RKO (cell line): ENCODE measurements at places on chromosomes 2 and 18.

GRCh38 chr18:75635096-75635495 lies 207.6 kb upstream of the SMIM21 start:
- no peak for DNase-seq

DNA sequence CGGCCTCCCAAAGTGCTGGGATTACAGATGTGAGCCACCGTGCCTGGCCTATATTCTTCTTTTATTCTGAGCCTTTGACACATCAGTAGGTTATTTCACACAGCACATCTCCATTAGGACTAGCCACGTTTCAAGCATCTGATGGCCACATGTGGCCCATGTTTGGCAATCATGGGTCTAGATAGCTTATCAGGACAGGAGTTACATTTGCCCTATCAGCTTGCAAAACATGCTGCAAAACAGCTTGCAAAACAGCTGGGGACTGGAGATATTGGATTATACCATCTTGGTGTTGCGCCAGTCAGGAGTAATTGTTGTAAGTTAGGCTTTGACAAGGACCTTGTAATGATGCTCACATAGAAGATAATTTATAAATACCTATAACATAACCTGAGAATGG lies 94.9 kb downstream of the GBX2 start:
- no peak for DNase-seq

DNA sequence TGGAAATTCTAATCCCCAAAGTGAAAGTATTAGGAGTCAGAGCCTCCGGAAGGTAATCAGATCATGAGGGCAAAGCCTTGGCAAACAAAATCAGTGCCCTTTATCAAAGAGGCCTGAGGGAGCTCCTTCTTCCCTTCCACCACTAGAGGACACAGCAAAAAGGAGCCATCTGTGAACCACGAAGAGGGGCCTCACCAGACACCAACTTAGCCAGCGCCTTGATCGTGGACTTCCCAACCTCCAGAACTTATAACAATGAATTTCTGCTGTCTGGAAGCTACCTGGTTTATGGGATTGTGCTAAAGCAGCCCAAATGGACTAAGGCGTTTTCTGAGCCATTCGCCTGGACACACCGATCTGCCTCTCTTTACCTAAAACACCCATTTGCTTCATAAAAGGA lies 133.1 kb downstream of the EIPR1 start:
- no peak for DNase-seq

DNA sequence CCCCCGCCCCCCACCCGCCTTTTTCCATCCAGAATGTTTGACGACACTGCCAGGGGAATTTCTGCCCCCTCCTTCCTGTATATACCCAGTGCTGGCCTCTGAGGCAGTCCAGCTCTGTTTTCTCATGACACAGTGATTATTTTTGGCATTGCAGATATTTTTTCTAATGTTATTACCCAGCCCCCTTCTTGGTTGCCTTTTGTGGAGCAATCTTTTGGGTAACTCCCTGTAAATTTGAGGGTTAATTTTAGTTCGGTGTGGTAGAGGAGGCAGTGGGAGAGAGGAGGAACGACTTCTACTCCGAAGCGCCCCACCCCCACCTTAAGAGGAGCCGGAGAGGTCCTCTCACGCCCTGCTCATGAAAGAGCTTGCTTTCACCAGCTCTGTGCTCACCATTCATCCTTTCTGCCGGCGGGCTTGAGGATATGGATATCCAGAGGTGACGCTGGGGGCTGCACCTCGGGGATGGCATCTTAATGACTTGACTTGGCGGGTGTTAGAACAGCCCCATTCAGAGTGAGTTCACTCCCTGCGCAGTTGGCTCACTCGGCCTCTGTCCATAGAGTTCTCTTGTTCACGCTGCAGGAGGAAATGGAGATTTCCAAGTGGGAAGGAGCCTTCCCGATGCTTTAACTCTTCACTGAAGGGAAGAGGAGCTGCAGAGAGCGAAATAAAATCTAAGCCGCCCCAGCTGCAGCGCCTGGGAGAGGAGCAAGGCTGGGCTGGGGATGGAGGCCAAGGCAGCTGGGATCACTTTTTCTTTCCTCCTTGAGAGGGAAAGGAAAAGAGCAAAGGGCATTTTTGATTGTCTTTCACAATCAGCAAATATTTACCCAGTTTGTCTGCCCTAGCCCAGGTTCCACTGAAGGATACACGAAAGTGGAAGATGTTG lies 38.4 kb downstream of the EPAS1 start:
- DNase-seq = no peak

DNA sequence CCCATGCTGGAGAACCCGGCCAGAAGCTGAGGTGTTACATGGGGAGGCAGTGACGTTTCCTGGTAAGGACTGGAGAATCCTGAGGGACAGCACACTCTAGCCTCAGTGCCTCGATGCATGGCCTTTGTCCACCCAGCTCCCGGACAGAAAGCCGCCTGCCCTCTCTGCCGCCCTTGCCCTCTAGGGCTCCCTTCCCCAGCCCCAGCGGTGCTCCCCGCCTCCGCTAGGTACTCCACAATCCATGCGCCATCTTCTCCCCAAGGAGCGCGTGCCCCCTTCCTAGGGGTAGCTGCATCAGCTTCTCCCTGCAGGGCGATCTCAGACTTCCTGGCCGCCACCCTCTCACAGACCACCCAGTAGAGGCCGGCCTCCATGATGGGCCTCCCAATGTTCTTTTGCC lies 251.6 kb downstream of the TWIST2 start:
- no peak for DNase-seq

DNA sequence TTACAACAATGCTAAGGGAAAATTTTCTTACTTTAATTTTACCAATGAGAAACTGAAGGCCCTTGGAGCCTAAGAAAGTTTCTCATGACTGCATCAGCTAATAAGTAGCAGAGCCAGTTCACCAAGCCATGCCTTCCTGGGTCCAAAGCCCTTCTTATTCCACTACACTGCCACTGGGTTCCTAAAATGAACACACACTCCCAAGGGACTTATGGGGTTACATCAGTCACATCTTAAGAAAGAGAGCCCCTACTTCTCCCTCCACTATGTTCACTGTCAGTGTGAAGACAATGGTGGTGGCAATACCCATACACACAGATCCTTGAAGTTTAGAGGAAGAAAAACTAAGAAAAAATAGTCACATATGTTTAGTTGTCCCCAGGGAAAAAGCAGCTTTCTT lies 20.6 kb downstream of the MBD2 start:
- DNase-seq = no peak

DNA sequence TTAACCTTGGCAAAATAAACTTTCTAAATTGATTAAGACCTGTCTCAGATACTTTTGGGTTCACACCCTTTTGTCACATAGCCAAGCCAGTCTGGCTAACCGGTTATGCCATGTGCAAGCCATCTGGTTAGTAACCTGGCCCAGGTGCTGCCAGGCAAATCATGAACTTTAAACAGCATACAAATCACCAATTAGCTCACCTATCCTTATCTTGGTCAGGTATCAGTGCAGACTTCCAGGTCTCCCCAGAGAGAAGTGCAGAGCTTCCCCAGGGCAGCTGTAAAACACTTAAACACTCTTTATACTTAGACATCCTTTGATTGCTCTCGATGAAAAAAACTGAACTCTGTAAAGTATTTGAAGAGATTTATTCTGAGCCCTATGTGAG lies 14.9 kb upstream of the MC5R start:
- DNase-seq = no peak

GRCh38 chr18:8561123-8561910 lies 47.9 kb upstream of the RAB12 start:
- DNase-seq = no peak

DNA sequence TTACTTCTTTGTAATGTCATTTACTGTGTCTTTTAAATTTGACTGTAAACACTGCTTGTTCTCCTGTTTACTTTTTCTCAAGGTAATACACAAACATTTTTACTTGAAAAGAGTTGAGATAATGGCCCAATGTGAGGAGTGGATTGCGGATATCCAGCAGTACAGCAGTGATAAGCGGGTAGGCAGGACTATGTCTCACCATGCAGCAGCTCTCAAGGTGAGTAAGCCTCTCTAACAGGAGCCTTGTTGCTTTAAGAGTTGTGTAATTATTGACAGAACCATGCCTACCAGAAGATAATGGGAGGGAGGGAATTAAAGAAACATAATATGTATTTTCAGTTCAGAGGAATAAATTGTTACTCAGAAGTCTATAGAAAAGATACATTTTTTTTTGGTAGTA lies 16.5 kb upstream of the TTC27 start:
- no peak for DNase-seq

DNA sequence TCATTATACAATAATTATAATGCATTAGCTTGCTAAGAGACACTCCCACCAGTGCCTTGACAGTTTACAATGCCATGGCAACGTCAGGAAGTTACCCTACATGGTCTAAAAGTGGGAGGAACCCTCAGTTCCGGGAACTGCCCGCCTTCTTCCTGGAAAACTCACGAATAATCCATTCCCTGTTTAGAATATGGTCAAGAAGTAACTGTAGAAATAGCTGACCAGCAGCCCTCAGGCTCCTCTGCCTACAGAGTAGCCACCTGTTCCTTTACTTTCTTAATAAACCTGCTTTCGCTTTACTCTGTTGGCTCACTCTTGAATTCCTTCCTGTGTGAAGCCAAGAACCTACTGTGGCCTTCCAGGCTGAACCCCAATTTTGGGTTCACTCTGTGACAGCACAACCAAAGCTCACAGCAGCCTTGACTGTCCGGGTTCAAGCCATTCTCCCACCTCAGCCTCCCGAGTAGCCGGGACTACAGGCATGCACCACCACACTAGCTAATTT lies 20.0 kb upstream of the PTPN2 start:
- no peak for DNase-seq

- DNase-seq = no peak
Measured at GRCh38 chr2:38496927-38497669, 105.6 kb downstream of the HNRNPLL start.

DNA sequence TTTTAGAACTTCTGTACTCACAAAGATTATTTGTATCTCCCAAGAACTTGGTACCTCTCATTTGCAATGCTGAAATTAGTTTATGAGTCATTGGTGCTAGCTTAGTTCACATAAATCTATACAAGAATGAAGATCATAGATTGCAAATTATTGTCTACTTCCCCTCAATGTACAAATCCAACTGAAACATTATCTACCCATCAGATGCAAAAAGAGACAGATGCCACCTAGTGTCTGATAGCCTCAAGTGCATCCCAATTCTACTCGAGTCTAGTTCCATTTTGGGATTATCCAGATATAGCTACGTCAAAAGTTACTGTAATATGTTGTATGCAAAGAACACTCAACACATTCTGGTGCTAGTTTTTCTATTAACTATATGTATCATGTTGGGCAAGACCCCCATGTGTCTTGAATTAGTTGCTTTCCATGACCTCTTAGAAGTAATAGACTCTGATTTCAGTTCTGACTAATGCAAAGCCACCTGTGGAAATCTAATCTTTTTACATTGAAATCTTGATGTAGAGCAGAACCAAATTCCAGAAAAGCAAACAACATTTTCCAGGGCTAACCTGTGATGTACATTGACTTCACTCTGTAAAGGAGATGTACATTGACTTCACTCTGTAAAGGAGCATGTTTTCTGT lies 210.0 kb downstream of the RBM43 start:
- peak; percentile 56 for DNase-seq

- DNase-seq = no peak
Measured at GRCh38 chr2:223731503-223731902, 105.9 kb downstream of the AP1S3 start.

- DNase-seq = no peak
Measured at GRCh38 chr2:236711440-236711839, 141.8 kb downstream of the ACKR3 start.

- DNase-seq = no peak
Measured at GRCh38 chr2:98476192-98476868, 31.7 kb downstream of the INPP4A start.

DNA sequence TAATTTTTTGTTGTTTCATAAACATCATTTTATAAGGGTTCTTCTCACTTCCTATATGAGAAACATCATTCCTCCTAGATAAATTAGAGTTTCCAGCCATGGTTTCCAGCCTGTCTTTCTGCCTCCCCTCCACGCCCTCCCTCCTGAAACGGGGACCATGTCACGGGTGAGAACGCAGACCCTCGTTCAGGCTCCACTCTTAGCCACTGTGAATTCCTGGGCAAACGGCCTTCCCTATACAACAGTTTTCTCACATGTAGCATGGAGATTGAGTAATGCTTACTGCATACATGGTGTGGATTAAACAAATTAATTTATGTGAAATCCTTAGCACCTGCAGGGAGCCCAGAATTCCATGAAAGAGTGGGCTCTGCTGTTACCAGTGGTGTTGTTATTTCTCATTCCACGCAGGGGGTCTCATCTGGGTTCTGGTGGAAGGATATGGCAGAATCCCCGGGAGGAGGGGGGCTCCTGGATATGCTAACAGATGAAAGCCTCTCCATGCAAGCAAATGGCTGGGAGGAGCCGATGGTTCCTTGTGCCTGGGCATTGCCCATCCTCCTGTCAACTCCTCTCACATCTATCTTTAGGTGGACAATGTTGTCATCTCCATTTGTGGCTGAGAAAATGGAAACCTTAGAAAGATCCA lies 54.0 kb upstream of the TWIST2 start:
- DNase-seq = no peak

GRCh38 chr2:133667085-133667484 lies 98.8 kb upstream of the NCKAP5 start:
- peak; percentile 26 for DNase-seq

- peak; percentile 78 for DNase-seq
Measured at GRCh38 chr2:127196998-127197397, 23.1 kb downstream of the CYP27C1 start.

- no peak for DNase-seq
Measured at GRCh38 chr18:49494660-49495059, 7.6 kb upstream of the C18orf32 start.

DNA sequence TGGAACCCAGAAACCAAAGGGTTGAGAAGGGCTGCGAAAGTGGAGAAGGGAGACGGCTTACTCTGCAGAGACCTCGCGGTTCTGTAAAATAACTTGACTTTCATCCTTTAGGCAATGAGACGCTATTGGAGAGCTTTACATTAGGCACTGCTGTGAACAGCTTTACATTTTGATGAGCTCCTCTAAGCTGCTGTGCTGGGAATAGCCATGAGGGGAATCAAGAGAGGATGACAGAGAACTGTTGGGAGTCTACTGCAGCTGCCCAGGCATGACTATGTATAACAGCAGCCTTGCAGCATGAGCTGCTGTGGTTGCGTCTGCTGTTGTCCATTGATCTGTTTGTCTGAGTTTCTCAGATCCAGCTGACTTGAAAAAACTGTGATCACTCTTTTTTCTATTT lies 310.8 kb upstream of the MAP2 start:
- DNase-seq = no peak

DNA sequence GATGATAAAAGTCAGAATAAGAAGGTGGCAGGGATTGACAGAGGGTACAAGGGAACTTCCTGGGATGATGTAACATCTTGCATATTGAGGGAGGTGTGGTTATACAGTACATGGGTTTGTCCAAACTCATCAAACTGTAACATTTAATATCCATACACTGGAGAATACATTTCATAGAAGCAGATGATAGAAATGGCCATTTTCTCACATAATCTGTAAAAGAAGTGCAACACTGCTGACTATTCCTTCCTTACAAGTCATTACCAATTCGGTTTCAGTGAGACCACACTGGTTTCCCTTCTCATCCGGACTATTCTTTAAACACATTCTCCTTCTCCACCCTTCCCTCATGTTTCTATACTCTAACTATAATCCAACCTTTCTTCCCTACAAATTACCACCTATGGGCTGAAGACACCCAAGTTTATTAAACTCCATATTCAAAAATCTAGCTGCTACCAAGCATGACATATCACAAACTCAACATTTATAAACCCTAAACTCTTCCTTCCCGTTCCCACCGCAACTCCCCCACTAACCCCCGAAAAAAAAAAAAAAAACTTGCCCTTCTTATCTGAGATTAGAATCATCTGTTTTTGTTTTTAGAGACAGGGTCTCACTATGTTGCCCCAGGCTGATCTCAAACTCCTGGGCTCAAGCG lies 1.6 kb downstream of the COX7A2L start:
- DNase-seq = peak; percentile 55
